Bladder microvascular endothelial cell (primary cell): ENCODE measurements at places on chromosomes 7 and 10. TPM values are rescaled to one million over a fixed set of nuclear protein-coding genes. Genes with fewer than 3 reads are reported as not detected.

PHKG1 gene
- total RNA-seq, result 0.65 and 1.3 TPM in 2 replicates

KCND2 gene
- 0.16 and 0.63 TPM in 2 replicates for total RNA-seq

CHST15 gene
- 24.1 and 51.3 TPM in 2 replicates for total RNA-seq

CWF19L1 gene
- 23.2 and 24.9 TPM in 2 replicates for total RNA-seq

ARHGAP22 gene
- 20.2 and 23.8 TPM in 2 replicates for total RNA-seq

PPP1R17 gene
- not detected in 2 replicates for total RNA-seq

NXPH1 gene
- not detected in 2 replicates for total RNA-seq

NKX1-2 gene
- not detected in 2 replicates for total RNA-seq

ERVW-1 gene
- total RNA-seq, result not detected in 2 replicates

TMEM178B gene
- total RNA-seq, result 0.06 and 0.16 TPM in 2 replicates

CALML5 gene
- total RNA-seq, result not detected in 2 replicates

VWA2 gene
- total RNA-seq, result not detected in 2 replicates
